ENCODE measurements at places on chromosomes 3 and 15. TPM values are rescaled to one million over a fixed set of nuclear protein-coding genes. Genes with fewer than 3 reads are reported as not detected.
A peak's percentile ranks its signal among the peaks of the same experiment; 100 is the strongest.

DNA sequence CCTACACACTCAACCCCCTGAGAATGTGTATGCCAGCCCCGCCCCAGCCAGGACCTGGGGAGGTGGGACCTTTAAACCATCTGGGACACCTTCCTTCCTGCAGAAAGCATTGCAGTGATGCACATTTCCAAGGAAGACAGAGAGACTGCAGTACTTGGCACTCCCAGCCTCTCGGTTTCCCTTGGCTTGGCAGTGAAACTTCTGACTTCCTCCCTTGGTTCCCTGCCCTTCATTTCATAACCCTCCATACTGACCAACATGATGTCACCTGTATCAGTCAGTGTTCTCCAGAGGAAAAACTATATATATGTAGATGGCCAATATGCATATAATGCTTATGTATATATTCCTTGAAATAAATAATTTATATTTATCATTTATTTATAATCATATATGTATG, 103.2 kb downstream of the SST start:
- H3K27me3 ChIP-seq, result peaks cover 11% of the 10 kb centered on the region
- DNase-seq, result no peak
- no peak overlapping the region for H3K4me3 ChIP-seq
- H3K27ac ChIP-seq, result no peak overlapping the region
- H3K36me3 ChIP-seq, result no peaks in the 10 kb centered on the region

DNA sequence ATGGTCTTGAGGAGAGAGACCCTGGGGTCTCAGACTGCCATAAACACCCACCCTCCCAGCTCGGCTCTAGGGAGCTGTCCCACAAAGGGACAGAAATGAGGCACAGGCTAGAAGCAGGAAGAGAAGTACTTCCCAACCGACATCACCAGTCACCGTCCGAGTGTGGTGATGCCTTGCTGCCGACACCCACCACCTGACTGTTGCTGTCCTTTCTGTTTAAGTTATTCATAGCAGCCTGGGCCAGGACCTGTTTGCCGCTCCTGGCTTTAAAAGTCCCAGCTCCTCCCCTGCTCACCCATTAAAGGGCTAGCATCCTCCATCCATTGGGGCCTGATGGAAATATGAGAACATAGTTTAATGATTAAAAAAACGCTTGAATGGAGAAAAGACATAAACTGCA, 13.2 kb upstream of the SPG11 start:
- H3K36me3 ChIP-seq, result peaks cover 4% of the 10 kb centered on the region
- H3K27me3 ChIP-seq, result no peaks in the 10 kb centered on the region
- H3K27ac ChIP-seq, result peak overlapping the region; percentile 95
- H3K4me3 ChIP-seq, result peak overlapping the region; percentile 74

DNA sequence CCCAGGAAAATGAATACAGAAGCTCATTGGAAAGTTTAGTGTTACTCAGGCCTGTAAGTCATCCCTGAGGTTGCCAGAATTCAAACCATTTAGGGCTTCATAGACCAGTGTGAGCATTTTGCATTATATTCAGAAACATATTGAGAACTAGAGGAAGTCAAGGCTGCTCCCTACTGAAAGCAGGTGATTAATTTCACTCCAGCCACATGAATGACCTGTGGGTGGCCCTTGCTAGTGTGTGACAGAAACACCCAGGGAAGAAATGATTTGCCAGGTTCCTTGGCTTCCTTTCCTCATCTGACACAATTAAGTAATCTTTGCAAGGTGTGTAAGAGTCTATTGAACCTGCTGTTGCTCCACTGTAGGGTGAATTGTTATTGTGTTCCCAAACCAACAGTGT, 61.8 kb downstream of the GAP43 start:
- peaks cover 6% of the 10 kb centered on the region for H3K27me3 ChIP-seq
- peak; percentile 33 for DNase-seq
- no peak overlapping the region for H3K27ac ChIP-seq
- no peaks in the 10 kb centered on the region for H3K36me3 ChIP-seq
- peaks cover 2% of the 10 kb centered on the region for H3K4me1 ChIP-seq

DNA sequence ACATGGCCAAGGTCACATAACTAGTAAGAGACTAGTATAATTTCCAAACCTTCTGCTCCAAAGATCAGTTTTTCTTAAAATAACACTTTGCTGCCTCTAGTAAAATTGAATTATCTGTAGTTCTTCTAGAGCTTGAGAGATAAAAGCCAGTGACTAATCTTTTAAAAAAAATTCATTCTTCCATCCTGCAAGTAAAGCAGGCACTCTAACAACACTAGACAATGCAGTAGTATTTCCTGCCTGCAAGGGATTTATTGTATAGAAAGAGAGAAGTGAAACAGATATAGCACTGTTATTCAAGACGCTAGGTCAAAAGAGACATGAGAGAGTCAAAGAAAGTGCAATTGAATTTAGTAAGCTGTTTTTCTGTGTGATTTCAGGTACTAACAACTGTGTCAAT, 159.5 kb upstream of the TBC1D5 start:
- peaks cover 4% of the 10 kb centered on the region for H3K27me3 ChIP-seq
- no peak overlapping the region for H3K4me3 ChIP-seq
- H3K36me3 ChIP-seq, result no peaks in the 10 kb centered on the region
- no peak overlapping the region for H3K27ac ChIP-seq

- no peak for DNase-seq
- no peaks in the 10 kb centered on the region for H3K27me3 ChIP-seq
- no peak overlapping the region for H3K27ac ChIP-seq
- no peak overlapping the region for H3K4me3 ChIP-seq
Observed at GRCh38 chr3:194346621-194347020, 4.5 kb downstream of the CPN2 start.

GRCh38 chr3:156535162-156535627, 19.7 kb downstream of the SSR3 start:
- no peak overlapping the region for H3K27ac ChIP-seq
- H3K36me3 ChIP-seq, result peaks cover 2% of the 10 kb centered on the region
- H3K27me3 ChIP-seq, result no peaks in the 10 kb centered on the region
- peak; percentile 54 for DNase-seq
- peaks cover 8% of the 10 kb centered on the region for H3K4me1 ChIP-seq
- H3K4me3 ChIP-seq, result no peak overlapping the region

DNA sequence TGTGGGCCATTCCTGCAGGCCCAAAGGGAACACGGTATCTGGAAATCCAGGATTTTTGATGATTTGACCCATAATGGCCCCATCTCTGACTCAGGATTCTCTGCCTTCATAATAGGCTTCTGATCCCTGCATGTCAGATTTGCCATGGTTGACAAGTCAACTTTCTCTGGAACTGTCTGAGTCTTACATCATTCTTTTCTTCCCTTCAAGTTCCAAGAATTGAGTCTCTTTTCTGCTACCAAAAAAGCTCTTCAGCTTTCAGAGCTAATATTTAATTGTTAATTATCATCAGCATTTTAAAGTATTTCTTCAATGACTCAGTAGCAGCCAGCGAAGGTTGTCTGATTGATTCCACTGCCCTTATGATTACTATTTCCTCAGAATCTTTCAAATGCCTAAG, 244.4 kb upstream of the COL8A1 start:
- no peaks in the 10 kb centered on the region for H3K36me3 ChIP-seq
- H3K27ac ChIP-seq, result no peak overlapping the region
- no peak for DNase-seq
- H3K27me3 ChIP-seq, result no peaks in the 10 kb centered on the region
- H3K4me3 ChIP-seq, result no peak overlapping the region
- H3K4me1 ChIP-seq, result no peaks in the 10 kb centered on the region

- H3K4me3 ChIP-seq, result no peak overlapping the region
- no peaks in the 10 kb centered on the region for H3K27me3 ChIP-seq
- H3K36me3 ChIP-seq, result no peaks in the 10 kb centered on the region
- H3K4me1 ChIP-seq, result no peaks in the 10 kb centered on the region
Observed at GRCh38 chr3:97235179-97235578, 420.8 kb downstream of the EPHA6 start.

DNA sequence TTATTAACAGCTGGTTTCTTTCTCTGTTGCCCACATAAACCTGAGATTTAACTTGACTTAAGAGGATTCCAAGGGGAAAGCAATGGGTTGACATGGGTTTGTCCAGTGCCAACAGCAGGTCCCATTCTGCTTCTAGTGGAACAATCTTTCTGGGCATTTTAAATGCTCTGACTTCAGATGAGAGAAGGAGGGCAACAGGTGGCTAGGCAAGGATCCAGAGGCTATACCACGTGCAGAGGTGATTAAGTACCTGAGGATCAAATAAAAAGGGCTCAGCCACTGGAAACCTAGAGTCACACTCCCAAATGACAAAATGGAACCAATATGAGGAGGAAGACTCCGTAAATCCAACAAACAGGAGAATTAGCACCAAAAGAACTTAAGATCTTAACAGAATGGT, 28.5 kb downstream of the CMTM6 start:
- no peak for DNase-seq
- peaks cover 46% of the 10 kb centered on the region for H3K4me1 ChIP-seq
- peaks cover 41% of the 10 kb centered on the region for H3K36me3 ChIP-seq
- H3K27me3 ChIP-seq, result no peaks in the 10 kb centered on the region

DNA sequence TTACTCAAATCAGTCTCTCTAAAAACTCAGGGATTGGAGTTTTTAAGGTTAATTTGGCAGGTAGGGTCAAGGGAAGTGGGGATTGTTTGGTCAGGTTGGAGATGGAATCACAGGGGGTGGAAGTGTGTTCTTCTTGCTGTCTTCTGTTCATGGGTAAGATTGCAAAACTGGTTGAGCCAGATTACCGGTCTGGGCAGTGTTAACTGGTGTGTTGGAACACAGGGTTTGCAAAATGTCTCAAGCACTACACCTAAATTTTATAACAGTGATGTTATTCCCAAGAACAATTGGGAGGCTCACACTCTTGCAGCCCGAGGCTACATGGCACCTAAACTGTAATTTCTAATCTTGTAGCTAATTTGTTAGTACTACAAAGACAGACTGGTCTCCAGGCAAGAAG, 425.4 kb downstream of the PLOD2 start:
- no peak overlapping the region for H3K27ac ChIP-seq

DNA sequence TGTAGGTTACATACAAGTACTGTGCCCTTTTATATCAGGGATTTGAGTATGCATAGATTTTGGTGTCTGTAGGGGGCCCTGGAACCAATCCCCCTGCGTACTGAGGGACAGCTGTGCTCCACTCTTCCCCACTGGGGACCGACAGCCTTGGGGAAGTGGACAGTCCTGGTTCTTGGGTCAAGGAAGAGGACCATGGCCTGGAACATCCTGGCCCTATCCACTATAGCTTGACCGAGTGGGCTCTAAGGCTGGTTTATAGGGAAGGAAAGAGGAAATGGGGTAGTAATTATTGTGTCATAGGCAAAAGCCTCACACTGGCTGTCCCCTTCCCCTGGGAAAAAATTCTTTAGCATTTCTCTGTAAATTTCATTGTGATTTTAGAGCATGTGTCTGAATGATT, 49.5 kb downstream of the CRTC3 start:
- H3K36me3 ChIP-seq, result peaks cover 14% of the 10 kb centered on the region
- no peak overlapping the region for H3K27ac ChIP-seq
- no peaks in the 10 kb centered on the region for H3K27me3 ChIP-seq
- H3K4me3 ChIP-seq, result no peak overlapping the region
- peaks cover 50% of the 10 kb centered on the region for H3K4me1 ChIP-seq

DNA sequence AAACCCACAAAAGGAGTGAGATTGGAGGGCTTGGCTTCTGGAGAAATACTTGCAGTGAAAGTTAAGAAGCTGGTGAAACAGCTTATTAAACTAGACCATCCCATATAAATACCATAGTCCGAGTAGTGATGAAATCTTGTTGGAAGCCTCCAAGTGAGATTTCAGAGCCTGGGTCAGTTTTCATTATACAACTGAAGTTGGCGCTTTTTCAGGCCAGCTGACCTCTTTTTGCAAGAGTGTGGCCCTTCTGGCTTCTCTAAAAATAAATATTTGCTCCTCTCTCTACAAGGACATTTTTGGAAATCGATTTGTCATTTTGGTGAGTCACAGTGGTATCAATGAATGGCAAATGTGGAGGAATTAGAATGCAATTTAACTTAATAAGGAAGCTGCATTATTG, 51.2 kb upstream of the THRB start:
- no peak overlapping the region for H3K4me3 ChIP-seq
- H3K27ac ChIP-seq, result no peak overlapping the region
- H3K4me1 ChIP-seq, result no peaks in the 10 kb centered on the region
- DNase-seq, result no peak

- no peaks in the 10 kb centered on the region for H3K4me1 ChIP-seq
- H3K27ac ChIP-seq, result no peak overlapping the region
- H3K36me3 ChIP-seq, result no peaks in the 10 kb centered on the region
- no peak for DNase-seq
- no peaks in the 10 kb centered on the region for H3K27me3 ChIP-seq
- no peak overlapping the region for H3K4me3 ChIP-seq
Observed at GRCh38 chr3:17830788-17831187, 88.4 kb upstream of the TBC1D5 start.

DNA sequence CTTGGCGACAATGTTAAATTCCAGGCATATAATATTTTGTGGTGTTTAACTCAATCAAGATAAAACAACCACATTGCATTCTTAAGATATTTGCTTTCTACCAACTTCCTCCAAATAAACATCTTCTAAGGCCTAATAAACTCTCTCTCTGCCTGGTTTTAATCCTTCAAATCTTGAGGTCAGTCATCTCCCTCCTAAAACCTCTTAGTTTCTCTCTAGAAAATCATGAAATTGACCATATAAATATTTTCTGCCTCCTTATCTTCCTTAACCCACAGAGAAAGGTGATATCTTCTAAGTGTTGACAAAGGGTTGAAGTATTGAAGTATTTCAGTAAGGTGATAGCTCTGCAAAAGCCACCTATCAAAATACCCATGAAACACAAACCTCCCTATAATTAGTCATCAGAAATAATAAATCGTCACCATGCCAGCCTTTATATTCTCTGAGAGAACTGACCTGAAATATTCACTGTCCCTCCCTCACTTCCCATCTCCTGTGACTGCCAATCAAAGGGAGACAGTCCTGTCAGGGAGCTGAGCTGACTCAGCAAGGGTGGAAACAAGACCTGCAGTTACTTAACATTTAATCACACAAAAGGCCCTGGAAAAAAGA, 1261.1 kb downstream of the ROBO1 start:
- no peak overlapping the region for H3K4me3 ChIP-seq
- DNase-seq, result no peak
- no peaks in the 10 kb centered on the region for H3K4me1 ChIP-seq
- H3K27me3 ChIP-seq, result no peaks in the 10 kb centered on the region
- no peak overlapping the region for H3K27ac ChIP-seq

- no peaks in the 10 kb centered on the region for H3K4me1 ChIP-seq
- H3K27me3 ChIP-seq, result peaks cover 1% of the 10 kb centered on the region
- no peaks in the 10 kb centered on the region for H3K36me3 ChIP-seq
Observed at GRCh38 chr3:37635251-37635650, 226.4 kb upstream of the CTDSPL start.

- DNase-seq, result no peak
- no peaks in the 10 kb centered on the region for H3K4me1 ChIP-seq
Observed at GRCh38 chr3:41565948-41566514, 366.7 kb downstream of the CTNNB1 start.

DNA sequence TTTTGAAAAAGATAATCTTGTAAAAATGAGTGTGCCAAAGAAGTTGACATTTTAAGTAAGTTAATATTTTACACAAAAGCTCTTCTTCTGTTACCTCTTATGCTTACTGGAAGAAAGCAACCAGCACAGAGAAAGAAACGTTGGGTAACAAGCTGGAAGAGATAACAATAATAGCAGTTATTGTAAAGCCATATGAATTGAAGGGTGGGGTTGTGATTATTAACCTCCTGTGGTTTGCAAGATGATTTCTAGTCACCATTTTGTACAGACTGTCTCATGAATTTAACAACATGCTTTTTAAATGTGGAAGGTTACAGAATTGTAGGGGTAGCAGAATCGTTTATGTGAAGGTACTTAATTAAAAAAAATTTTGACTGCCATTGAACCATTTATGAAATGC, 9.2 kb downstream of the RAP2B start:
- H3K4me3 ChIP-seq, result no peak overlapping the region
- no peak overlapping the region for H3K27ac ChIP-seq
- DNase-seq, result no peak
- H3K4me1 ChIP-seq, result peaks cover 35% of the 10 kb centered on the region
- peaks cover 5% of the 10 kb centered on the region for H3K36me3 ChIP-seq

ADAMTSL3 gene
- not detected for total RNA-seq

NEK11 gene
- total RNA-seq, result 1.3 TPM

FAM98B gene
- 44.7 TPM for total RNA-seq

TMPRSS7 gene
- total RNA-seq, result not detected

All from activated CD4-positive, alpha-beta memory T cell treated with anti-CD3 and anti-CD28 coated beads for 36 hours (primary cell).